ENCODE measurements at places on chromosomes 5 and 9.

DNA sequence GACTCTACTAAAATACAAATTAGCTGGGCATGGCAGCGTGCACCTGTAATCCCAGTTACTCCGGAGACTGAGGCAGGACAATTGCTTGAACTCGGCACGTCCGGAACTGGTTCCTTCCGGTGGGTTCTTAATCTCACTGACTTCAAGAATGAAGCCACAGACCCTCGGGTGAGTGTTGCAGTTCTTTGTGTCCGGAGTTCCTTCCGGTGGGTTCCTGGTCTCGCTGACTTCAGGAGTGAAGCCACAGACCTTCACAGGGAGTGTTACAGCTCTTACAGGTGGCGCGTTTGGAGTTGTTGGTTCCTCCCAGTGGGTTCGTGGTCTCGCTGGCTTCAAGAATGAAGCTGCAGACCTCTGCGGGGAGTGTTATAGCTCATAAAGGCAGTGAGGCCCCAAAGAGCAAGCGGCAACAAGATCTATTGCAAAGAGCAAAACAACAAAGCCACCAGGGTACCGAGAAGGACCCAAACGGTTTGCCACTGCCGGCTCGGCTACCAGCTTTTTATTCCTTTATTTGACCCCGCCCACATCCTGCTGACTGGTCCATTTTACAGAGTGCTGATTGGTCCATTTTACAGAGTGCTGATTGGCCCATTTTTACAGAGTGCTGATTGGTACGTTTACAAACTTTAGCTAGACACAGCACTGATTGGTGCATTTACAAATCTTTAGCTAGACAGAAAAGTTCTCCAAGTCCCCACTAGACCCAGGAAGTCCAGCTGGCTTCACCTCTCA is 28.6 kb upstream of the SLC6A19 start:
- no peak for DNase-seq

GRCh38 chr9:4489919-4490704 is at the start of gene SLC1A1:
SLC1A1 (plus strand) TSS chr9:4490468; CDS start chr9:4490680, 212 bp downstream.
- DNase-seq, result no peak

- DNase-seq, result no peak
Measured at GRCh38 chr5:27568811-27569210, 530.4 kb upstream of the CDH9 start.

GRCh38 chr5:65767565-65767964 is 45.6 kb downstream of the NLN start:
- no peak for DNase-seq

- no peak for DNase-seq
Measured at GRCh38 chr5:38529955-38530646, 26.3 kb downstream of the LIFR start.

DNA sequence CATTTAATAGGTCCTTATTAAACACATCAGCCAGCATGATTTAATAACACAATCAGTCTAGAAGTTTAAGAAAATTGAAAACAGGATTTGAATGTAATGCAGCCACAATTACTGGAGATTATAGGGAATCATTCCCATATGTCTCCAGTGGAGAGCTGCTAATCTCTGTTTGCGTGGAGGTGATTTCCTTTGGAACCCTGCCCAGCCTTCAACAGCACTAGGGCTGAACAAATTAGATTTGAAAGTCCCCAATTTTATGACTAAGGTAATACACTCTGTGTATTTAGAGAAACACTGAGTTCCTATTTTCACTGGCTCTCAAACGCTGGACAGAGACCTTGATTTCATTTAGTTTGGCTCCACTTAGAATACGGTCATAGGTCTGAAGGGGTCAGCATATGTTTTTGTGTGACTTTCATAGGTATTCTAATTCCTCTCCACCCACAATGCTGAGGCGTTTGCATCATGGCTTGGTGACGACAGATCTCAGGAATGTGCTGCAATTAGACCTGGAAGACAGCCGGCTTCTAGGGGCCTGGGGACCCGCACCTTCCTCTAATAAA is 508.3 kb downstream of the EBF1 start:
- no peak for DNase-seq

DNA sequence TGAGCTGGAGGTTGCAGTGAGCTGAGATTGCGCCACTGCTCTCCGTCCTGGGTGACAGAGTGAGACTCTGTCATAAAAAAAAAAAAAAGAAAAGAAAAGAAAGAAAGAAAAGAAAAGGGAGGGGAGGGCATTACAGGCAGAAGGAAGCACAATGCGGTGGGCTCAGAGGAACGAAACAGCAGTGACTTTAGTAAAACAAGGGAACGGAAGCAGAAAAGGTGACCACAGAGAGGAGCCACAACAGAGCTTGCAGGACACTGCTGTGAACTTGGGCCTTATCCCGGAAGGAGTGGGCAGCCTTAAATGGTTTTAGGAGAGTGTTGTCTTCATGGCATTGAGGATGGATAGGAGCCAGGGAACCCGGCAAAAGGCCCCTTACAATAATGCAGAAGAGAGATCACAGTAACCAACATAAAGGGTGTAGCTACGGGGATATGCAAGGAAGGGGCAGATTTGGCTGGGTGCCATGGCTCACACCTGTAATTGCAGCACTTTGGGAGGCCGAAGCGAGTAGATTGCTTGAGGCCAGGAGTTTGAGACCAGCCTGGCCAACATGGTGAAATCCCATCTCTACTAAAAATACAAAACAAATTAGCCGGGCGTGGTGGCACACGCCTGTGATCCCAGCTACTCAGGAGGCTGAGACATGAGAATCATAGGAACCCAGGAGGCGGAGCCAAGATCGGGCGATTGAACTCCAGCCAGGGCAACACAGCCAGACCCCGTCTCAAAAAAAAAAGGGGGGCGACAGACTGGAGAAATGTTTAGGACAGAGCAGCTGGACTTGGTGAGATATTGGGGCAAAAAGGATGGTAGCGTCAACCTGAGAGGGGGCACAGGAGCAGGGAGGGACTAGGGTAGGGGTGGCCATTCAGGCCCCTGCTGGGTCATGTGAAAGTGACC is 83.9 kb upstream of the ZBTB43 start:
- no peak for DNase-seq

GRCh38 chr9:19286634-19287188 is 56.2 kb downstream of the DENND4C start:
- DNase-seq, result no peak

DNA sequence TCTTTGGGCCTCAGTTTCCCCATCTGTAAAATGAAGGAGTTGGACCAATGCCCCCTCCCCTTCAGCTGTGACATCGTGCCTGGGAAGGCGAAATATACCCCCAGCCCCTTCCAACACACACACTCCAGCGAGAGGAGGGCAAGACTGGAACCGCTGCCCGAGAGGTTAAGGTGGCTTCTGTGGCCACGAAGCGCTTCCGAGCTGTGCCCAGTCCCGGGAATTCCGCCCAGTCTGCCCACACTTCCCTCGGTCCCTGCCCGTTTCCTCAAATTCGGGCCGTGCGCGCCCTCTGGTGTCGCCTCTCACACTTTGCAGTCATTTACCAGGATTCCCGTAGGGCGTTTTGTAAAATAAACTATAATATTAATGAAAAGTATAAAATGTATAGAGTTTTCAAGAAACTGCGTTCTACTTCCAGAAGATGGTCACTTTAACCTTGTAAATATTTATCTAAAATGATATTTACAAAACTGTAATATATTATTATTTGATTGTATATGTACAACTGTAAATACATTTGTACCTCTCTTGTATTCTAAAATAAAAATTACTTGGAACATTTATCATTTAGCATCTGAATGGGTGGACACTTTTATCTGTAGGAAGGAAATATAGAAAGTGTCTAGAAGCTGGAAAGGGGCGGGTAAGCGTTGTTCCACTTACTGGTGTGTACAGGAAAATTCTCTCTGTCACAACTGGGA is 11.0 kb upstream of the EXOSC2 start:
- no peak for DNase-seq

DNA sequence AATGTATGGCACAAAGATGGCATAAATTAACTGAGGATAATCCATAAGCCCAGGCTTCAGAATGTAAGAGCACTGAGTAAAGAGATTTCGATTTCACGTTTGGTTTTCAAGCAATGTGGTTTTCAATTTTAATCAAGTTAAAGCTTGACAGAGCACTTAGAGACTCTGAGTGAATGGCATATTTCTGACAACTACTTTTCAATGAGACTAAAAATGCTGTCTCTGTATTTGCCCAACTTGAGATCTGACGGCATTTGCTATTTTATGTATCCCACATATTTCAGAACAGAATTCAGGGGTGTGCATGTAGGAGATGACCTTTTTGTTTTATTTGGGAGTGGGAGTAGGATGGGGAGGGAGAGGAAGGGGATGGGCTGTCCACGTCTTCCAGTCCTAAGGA is 280.3 kb upstream of the PANK3 start:
- DNase-seq, result no peak

DNA sequence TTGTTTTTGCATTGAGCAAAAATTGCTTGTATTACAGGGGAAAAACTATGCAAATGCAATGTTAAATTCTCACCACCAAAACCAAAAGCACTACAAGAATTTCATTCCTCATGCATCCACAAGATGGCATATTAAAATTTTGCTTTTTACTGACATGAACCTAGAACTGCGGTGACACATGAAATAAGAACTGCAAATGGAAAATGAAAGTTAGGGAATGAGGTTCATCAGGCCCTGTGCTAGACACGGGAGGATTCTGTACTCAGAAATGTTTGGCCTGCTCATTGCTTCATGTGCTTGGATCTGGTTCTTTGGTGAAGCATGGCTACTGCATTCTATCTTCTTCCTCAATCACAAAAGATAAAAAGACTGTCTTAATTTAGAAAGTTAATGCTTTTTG is 9.1 kb upstream of the RFK start:
- DNase-seq, result no peak

DNA sequence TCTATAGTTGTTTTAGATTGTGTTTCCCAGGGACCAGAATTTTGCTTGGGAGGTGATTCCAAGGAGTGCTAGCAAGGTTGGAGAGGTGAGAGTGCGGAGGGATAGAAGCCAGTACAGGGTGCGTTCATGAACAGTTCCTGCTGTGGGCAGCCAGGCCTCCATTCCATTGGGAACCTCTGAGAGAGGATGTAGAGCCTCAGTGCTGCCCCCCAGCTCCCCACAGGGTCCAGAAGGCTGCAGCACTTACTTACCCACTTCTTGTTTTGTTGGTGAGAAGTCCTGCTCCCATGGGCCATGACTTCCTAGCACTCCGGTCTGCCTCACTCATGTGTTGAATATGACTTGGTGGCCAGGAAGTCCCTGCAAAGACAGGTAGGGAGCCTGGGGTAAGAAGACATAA is 128.2 kb upstream of the GAS1 start:
- no peak for DNase-seq

DNA sequence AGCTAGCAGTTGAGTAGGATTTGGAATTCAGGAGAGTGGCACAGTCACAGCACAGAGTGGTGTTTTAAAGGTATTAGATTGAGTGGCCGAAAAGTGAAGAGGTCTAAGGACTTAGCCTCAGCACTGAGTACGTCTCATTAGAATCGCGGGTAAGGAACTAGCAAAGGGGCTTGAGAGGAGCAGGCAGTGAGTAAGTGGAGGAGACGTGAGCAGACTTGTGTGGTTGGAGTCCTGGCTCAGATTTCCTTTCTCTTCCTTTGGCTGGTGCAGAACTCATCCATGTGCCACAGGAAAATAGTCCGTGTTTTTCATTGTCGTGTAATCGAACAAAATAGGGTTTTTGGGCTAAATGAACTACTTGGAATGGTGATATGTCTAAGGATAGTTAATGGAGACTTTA is 3.4 kb downstream of the EXOSC2 start:
- DNase-seq, result no peak

DNA sequence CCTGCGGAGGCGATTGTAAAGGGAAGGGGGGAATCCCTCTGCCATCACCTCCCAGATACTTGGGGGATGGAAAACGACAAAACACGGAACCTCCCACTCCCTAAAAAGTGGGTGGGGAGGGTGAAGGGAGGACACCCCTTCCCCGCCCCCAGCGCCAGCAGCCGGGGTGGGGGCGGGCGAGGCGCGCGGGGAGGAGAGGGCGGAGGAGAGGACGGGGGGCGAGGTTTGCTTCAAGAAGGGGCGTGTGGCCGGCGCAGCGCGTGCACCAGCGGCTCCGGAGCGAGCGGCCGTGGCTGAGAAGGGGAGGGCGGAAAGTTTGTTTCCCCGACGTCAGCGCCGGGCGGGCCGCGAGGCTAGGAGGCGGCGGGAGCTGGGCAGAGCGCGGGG is at the start of gene PRRX2:
Gene PRRX2 (plus strand): TSS at position 259 of the 387 bp plus-strand sequence. CDS start 221 bp downstream, outside the sequence.
- DNase-seq, result no peak

DNA sequence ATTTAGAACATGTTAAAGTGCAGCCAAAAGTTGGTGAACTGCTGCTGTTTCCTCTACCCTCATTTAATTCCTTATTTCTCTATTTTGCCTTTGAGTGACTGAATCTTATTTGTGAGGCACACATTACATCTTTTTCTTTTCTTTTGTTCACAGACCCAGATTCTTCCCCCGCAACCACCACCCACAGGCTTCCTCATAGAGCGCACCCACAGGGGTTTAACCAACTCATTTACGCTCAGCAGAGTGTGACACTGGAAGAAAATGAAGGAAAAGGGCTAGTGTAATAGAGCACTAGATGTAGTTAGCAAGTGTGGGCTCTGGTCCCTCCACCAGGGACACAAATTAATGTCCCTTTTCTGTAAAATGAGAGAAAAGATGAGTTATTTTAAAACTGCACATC is 200.7 kb downstream of the PARP8 start:
- no peak for DNase-seq

- DNase-seq, result no peak
Measured at GRCh38 chr9:110048976-110049698, 158.8 kb downstream of the C9orf152 start.

- DNase-seq, result no peak
Measured at GRCh38 chr5:2866662-2867372, 115.3 kb upstream of the IRX2 start.

- no peak for DNase-seq
Measured at GRCh38 chr5:148569948-148570347, 84.4 kb downstream of the HTR4 start.

- no peak for DNase-seq
Measured at GRCh38 chr9:112311497-112311896, 21.9 kb downstream of the PTBP3 start.

DNA sequence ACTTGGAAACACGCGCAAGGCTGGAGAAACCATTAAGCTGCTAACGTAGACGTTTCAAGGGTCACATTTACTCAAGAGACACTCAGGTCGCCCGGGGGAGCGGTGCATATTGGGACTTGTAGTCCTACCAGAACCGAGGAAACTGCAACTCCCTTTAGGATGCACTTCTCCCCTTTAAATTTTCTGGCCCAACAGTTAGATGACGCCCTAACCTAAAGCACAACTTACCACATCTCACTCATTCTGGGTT is 384 bp upstream of the DMXL1 start:
- DNase-seq, result peak; percentile 83

DNA sequence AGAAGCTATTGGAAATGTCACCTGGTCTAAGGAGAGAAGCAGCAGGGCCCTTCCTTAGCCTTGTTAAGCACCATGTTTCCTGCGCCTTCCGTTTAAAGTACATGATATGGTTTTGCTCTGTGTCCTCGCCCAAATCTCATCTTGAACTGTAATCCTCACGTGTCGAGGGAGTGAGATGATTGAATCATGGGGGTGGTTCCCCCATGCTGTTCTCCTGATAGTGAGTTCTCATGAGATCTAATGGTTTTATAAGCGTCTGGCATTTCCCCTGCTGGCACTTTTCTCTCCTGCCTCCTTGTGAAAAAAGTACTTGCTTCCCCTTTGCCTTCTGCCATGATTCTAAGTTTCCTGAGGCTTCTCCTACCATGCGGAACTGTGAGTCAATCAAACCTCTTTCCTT is 49.7 kb downstream of the PRDM6 start:
- DNase-seq, result no peak

GRCh38 chr5:149635394-149635793 is 54.1 kb downstream of the ARHGEF37 start:
- no peak for DNase-seq

- no peak for DNase-seq
Measured at GRCh38 chr9:131743501-131743900, 3.6 kb upstream of the RAPGEF1 start.

- DNase-seq, result no peak
Measured at GRCh38 chr5:109653561-109654239, 36.0 kb upstream of the MAN2A1 start.

GRCh38 chr9:3525096-3525835 is 535 bp downstream of the RFX3 start:
- DNase-seq, result no peak
